Left colon (tissue), 2 donors: ENCODE measurements at places on chromosomes 7 and 10. TPM values are rescaled to one million over a fixed set of nuclear protein-coding genes. Genes with fewer than 3 reads are reported as not detected.

Gene SEM1
- total RNA-seq: 45.8 TPM

Gene WASHC2A
- 75.5 TPM for total RNA-seq

Gene PTPN12
- total RNA-seq: 46.6 TPM

Gene OR2A5
- total RNA-seq: not detected

Gene DNAJC12
- 10.7 TPM for total RNA-seq

Gene DYDC2
- total RNA-seq: not detected

Gene NCF1
- total RNA-seq: 2.9 TPM

Gene SORCS1
- total RNA-seq: 2.7 TPM

Gene GLI3
- 2.2 TPM for total RNA-seq

Gene TRPV5
- total RNA-seq: not detected

Gene FBXO24
- 0.34 TPM for total RNA-seq

Gene TUBAL3
- total RNA-seq: 53.9 TPM

Gene PRSS37
- total RNA-seq: not detected
